ENCODE measurements at places on chromosomes 2 and 18. TPM values are rescaled to one million over a fixed set of nuclear protein-coding genes. Genes with fewer than 3 reads are reported as not detected.

DNA sequence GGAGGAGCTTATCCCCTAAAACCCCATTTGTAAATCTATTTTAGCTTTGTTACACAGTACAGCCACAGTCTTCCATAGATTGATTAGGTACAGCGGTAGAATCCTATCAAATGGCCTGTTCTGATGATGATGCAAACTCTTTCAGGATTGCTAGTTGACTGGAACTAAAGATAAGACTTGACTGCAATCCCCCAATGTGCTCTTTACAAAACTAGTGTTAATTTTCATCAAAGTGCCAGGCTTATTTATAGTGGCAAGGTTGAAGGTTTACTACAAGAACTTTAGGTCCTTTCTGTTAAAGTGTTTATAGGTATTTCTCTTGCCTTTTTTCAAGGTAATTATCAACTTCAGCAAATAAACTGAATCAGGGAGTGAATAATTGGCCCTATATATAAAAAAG, 9.0 kb upstream of the OTX1 start:
- DNase-seq = no peak

DNA sequence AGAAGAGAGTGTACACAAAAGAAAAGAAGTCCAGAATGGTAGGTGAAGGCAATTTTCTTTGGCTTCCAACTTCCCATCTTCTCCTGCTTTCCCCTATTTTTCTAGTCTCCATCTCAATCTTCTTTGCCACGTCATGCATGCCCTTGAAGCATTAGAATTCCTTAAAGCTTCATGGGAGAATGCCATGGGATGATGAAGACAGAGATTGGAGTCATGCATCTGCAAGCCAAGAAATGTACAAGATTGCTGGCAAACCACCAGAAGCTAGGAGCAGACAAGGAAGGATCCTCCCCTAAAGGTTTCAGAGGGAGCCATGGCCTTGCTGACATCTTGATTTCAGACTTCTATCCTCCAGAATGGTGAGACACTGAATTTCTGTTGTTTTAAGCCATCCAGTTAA, 305.9 kb downstream of the HRH4 start:
- DNase-seq = no peak

DNA sequence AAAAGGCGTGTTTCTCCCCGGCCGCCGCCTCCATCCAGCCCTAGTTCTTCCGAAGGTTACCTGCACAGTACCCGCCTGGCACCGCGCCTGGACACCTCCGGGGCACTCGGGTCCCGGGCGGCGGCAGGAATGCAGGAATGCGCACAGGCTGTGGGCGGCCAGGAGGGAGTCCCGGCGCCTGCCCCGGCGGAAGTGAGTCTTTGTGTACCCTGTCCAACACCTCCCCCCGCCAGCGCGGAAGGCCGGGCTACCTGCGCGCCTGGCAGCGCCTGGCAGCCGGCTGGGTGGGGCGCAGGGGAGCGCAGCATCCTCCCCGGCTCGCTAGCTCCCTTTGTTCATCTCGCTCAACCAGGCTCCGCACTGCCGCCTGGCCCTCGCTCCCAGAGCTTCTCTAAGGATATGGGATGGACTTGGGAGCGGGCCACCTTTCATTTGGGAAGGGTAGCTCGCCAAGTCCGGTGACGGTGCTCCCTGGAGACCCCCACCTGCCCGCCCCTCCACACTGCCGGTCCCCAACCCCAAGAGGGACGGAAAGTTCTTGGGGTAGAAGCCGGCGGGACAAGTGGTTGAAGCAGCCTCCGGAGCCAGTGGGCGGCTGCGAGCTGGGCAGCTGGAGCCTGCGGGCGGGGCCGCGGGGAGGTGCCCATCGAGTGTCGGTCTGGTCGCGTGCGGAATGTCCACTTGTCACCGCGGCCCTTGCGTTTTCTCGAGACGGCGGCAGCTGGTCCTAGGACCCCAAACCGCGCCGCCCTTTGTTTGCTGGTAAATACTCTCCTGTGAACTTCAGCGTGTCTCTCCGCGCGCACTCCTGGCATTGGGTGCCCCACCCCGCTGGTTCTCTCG, 1.2 kb upstream of the ST6GAL2 start:
- DNase-seq = no peak

GRCh38 chr2:6184532-6185292, 492.5 kb downstream of the SOX11 start:
- DNase-seq = no peak

DNA sequence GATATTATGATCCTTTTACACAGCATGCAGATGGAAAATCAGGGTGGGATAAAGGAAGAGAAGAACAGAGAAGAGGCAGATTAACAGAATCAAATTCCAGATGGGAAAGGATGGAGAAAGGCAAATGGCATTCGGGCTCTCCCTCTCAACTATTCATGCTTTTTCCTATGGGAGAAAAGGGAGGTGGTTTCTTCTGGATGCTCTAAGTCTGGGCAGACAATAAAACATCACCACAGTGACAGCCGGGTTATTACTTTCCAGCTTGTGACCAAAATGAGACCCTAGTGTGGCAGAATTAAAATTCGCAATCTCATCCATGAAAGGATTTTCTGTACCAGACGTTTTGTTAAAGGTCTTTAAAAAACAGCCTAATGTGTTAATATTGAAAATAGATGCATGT, 440.7 kb downstream of the RND3 start:
- no peak for DNase-seq

GRCh38 chr2:158729873-158730620, 65.1 kb upstream of the DAPL1 start:
- DNase-seq = no peak

DNA sequence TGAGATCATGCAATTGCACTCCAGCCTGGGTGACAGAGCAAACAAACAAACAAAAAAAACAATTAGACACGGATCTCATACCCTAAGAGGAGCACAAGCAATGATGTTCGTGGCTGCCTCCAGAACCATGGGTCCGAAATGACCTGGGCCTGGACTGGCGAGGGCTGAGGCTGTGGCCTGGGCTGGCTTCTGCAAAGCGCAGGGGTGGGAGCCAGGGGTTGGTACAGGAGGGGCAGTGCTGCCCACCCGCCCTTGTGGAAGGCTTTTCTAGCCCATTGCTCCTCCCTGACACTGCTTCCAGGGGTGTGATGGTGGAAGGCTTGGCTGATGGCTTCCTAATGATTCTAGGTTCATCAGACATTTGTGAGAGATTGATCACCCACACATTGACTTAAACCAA, 167.8 kb downstream of the FHOD3 start:
- no peak for DNase-seq

SLC9A4 gene
- total RNA-seq = 0.09 TPM

DNA sequence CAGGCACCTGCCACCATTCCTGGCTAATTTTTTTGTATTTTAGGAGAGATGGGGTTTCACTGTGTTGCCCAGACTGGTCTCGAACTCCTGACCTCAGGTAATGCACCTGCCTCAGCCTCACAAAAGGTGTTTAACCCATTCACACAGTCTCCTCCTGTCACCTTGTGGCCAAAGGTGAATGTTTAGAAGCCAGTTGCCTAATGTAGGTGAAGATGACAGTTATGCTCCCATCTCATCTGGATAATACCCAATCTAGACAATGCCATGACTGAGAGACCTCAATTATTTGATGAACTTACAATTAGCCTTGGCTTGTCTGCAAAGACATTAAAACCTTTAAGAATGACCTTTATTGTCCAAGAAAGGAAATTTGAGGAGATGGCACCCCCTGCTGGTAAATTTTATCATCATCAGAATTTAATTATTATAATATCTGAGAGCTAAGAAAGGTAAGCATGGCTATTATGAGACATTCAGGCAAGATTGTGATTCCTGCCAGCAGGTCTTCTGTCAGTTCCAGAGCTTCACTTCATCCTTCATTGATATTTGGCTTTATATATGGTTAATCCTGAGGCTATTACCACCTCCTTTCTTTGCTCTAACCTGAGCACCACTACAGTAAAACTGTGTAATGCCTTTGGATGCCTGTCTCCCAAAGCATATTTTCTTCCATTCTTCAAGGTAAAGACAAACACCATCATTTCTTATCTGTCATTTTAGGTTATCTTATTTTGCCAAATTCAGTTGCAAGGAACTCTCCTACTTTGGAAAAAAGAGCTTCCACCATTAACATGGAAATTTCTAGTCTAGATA, 117.6 kb downstream of the FAM124B start:
- DNase-seq = no peak

- no peak for DNase-seq
Observed at GRCh38 chr2:112162956-112163355, 24.8 kb downstream of the FBLN7 start.

NYAP2 gene
- not detected for total RNA-seq

SPP2 gene
- not detected for total RNA-seq

- no peak for DNase-seq
Observed at GRCh38 chr2:102296449-102296848, 14.9 kb upstream of the IL1RL1 start.

GRCh38 chr2:221549143-221549542, 23.0 kb downstream of the EPHA4 start:
- DNase-seq = no peak

ASB18 gene
- total RNA-seq = not detected

CHN1 gene
- total RNA-seq = 5.0 TPM

- DNase-seq = no peak
Observed at GRCh38 chr2:241771286-241772062, 5.1 kb upstream of the GAL3ST2 start.

SATB2 gene
- 0.05 TPM for total RNA-seq

SERPINB11 gene
- total RNA-seq = not detected

KANSL1L gene
- 4.9 TPM for total RNA-seq

Measured in activated T-helper 2 cell treated with anti-CD3 and anti-CD28 coated beads, Interferon-gamma antibody, Interleukin-2, Interleukin-4, amounts not matched to agents 10 μg/mL and 5 μg/mL and 100 μg/mL, durations not matched to agents 14 hours and 24 hours and 36 hours (primary cell).